ENCODE measurements at places on chromosomes 7 and 10. TPM values are rescaled to one million over a fixed set of nuclear protein-coding genes. Genes with fewer than 3 reads are reported as not detected.
A peak's percentile ranks its signal among the peaks of the same experiment; 100 is the strongest.

The CCL24 gene
- total RNA-seq = not detected

- H3K27me3 ChIP-seq = no peaks in the 10 kb centered on the region
- no peak overlapping the region for H3K27ac ChIP-seq
- DNase-seq = no peak
- no peak overlapping the region for H3K4me3 ChIP-seq
- peaks cover 48% of the 10 kb centered on the region for H3K4me1 ChIP-seq
- peaks cover 41% of the 10 kb centered on the region for H3K36me3 ChIP-seq
Observed at GRCh38 chr10:926075-926698, 5.3 kb downstream of the LARP4B start.

The GATA3 gene
- total RNA-seq = 79.7 TPM

The PON1 gene
- total RNA-seq = not detected

The SYT15B gene
- total RNA-seq = 0.12 TPM

GRCh38 chr7:123191132-123191531 lies 8.6 kb downstream of the SLC13A1 start:
- H3K27ac ChIP-seq = peak overlapping the region; percentile 35
- H3K4me3 ChIP-seq = no peak overlapping the region
- peaks cover 4% of the 10 kb centered on the region for H3K4me1 ChIP-seq
- H3K36me3 ChIP-seq = no peaks in the 10 kb centered on the region

DNA sequence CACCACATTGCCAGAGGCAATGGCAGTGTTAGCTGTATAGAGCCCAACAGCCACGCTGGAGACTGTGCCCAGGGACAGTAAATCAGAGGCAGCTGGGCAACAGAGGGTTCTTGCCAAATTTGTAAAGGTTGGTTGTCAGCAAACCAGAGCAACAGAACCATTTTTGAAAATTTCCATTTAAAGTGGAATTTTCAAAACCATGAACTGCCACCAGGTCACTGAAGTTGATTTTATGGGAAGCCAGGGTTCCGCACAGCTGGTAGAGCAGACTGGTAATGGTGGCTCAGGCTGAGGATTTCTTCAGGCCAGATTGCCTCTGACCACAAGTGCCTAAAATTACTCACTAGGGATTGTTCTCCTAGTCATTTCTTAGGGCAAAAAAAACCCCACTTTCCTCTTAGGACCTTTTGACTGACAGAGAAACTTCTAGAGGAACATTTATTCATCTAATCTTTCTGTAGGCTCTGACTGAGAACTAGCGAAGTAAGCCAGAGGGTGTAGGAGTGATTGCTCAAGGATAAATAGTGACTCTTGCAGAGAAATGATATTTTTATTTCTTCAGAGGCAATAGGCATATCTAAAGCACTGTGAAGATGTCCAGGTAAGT lies 342.4 kb downstream of the BBS9 start:
- DNase-seq = no peak
- no peaks in the 10 kb centered on the region for H3K36me3 ChIP-seq
- H3K4me1 ChIP-seq = no peaks in the 10 kb centered on the region
- no peak overlapping the region for H3K27ac ChIP-seq

DNA sequence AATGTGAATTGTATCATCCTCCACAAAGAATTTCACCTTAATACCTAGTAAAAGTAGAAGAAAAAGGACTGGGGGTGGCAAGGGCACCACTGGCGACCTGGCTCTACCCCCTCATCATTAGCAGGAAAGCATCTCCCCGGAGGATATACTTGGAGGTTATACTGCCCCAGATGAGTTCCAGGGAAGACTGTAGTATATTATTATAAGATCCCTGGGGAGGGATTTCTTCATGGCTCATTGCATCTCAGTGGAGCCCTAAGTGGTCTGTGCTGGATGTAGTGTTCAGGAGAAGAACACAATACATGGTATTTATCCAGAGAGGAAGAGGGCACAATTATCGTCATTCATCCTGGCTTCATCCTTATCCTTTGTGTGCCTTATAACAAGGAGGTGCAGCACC lies 14.2 kb upstream of the DYNC1I1 start:
- no peak overlapping the region for H3K27ac ChIP-seq
- H3K27me3 ChIP-seq = no peaks in the 10 kb centered on the region
- H3K4me1 ChIP-seq = no peaks in the 10 kb centered on the region
- H3K4me3 ChIP-seq = no peak overlapping the region

- no peaks in the 10 kb centered on the region for H3K4me1 ChIP-seq
- no peaks in the 10 kb centered on the region for H3K36me3 ChIP-seq
- DNase-seq = no peak
- no peak overlapping the region for H3K4me3 ChIP-seq
- H3K27me3 ChIP-seq = no peaks in the 10 kb centered on the region
Observed at GRCh38 chr7:90666186-90666585, 70.1 kb downstream of the CDK14 start.

- peaks cover 75% of the 10 kb centered on the region for H3K27me3 ChIP-seq
- no peak for DNase-seq
- no peak overlapping the region for H3K27ac ChIP-seq
- H3K4me1 ChIP-seq = no peaks in the 10 kb centered on the region
- H3K4me3 ChIP-seq = no peak overlapping the region
Observed at GRCh38 chr10:90862908-90863514, 5.2 kb upstream of the HTR7 start.

DNA sequence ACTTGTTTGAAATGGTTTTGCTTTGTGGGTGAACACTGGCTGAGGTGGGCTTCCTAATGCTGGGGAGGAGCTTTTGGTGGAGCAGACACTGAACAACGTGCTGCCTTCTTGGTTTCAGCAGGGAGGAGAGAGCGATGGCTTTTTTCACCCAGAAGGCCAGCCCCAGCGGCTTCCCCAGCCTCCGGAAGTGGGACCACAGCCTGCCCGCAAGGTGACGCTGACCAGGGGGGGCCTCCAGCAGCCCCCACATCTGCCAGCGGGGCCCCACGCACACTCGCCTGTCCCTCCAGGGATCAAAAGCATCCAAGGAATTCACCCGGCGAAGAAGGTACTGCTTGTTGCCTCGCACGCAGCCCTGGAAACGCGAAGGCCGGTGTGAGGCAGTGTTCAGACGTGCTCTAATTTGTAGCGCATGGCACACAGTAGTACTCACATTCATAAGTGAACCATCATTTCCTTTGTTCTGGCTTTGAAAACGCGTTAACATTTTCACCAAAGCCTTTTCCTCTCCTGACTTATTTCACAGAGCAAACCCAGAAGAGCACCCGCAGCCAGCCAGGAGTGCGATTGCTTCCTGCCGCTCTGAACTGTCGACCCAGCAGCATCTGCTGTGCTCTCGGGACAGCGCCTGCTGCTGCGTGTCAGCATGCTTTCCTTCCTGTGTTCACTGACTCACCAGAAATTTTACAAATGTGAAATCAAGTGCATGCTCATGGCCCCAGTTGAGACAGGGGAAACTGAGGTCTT lies 48.4 kb downstream of the SHH start:
- H3K27ac ChIP-seq = peak overlapping the region; percentile 99
- H3K4me3 ChIP-seq = peak overlapping the region; percentile 83
- DNase-seq = peak; percentile 91
- H3K4me1 ChIP-seq = peaks cover 67% of the 10 kb centered on the region
- H3K36me3 ChIP-seq = peaks cover 56% of the 10 kb centered on the region
- H3K27me3 ChIP-seq = no peaks in the 10 kb centered on the region

GRCh38 chr7:7330997-7331396 lies 148.7 kb downstream of the C1GALT1 start:
- H3K4me1 ChIP-seq = no peaks in the 10 kb centered on the region
- H3K27ac ChIP-seq = no peak overlapping the region
- DNase-seq = no peak

- DNase-seq = no peak
- H3K4me3 ChIP-seq = no peak overlapping the region
- H3K27me3 ChIP-seq = no peaks in the 10 kb centered on the region
- H3K36me3 ChIP-seq = no peaks in the 10 kb centered on the region
- peaks cover 2% of the 10 kb centered on the region for H3K4me1 ChIP-seq
Observed at GRCh38 chr10:106625751-106626150, 538.8 kb downstream of the SORCS1 start.

DNA sequence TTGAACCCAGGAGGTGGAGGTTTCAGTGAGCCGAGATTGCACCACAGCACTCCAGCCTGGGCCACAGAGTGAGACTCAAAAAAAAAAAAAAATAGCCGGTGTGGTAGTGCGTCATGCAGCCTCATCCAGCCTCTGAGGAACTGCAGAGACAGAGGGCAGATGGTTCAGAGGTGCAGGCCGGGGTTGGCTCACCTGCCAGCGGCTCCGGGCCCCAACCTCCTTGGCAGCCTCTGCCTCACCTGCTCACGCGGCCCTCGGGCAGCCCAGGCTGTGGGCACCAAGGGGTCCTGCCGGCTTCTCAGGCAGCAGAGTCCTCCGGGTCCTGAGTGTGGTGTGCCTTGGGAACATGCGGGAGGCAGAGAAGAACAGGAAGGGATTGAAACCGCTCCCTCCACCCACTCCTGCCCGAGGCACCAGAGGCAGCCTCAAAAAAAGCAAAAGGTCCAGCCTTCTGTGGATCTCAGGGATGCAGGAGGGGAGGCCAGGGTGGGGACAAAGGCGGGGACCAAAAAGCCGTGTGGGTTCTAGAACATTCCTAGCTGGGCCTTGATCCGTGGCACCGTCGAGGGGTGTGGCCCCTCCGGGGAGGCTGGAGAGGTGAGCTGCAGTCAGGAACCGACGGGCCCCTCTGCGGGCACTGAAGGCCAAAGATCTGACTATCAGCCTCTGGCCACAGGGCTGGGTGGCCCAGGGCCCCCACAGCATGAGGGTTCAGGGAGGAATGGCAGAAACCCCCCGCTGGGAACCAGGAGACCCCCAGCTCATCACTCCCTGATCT lies 55.4 kb upstream of the DNAJB6 start:
- no peak for DNase-seq
- H3K27me3 ChIP-seq = peaks cover 2% of the 10 kb centered on the region
- peaks cover 11% of the 10 kb centered on the region for H3K4me1 ChIP-seq
- no peak overlapping the region for H3K27ac ChIP-seq

GRCh38 chr10:71912431-71912830 lies 51.8 kb upstream of the CHST3 start:
- no peak overlapping the region for H3K27ac ChIP-seq
- H3K27me3 ChIP-seq = no peaks in the 10 kb centered on the region
- no peaks in the 10 kb centered on the region for H3K4me1 ChIP-seq
- no peak overlapping the region for H3K4me3 ChIP-seq
- no peak for DNase-seq

GRCh38 chr7:25716421-25716820 lies 435.6 kb upstream of the NFE2L3 start:
- peaks cover 6% of the 10 kb centered on the region for H3K27me3 ChIP-seq
- no peak overlapping the region for H3K4me3 ChIP-seq
- no peak for DNase-seq
- H3K4me1 ChIP-seq = no peaks in the 10 kb centered on the region

The WNT8B gene
- 0.43 TPM for total RNA-seq

DNA sequence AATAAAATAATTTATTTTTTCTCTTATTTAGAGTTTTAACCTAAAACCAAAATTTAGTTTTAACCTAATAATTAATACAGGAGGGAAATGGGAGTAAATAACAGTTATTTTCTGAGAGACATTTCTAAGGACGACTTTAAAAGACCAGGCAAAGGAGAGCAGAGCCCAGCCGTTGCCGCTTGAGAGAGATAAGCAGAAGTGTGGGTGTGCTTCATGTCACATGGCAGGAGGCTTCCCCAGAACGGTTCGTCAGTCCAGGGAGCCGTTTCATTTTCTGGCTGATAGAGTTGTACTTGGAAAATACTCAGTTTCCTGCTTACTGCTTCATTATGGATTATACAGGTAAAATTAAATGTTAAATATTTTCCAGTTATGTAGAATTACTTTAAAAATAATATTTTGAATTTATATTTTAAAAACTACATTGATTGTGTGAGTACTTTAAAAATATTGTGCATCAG lies 61.4 kb downstream of the ST7 start:
- H3K27me3 ChIP-seq = peaks cover 39% of the 10 kb centered on the region
- no peak overlapping the region for H3K27ac ChIP-seq
- no peak overlapping the region for H3K4me3 ChIP-seq
- H3K4me1 ChIP-seq = peaks cover 31% of the 10 kb centered on the region
- H3K36me3 ChIP-seq = no peaks in the 10 kb centered on the region
- no peak for DNase-seq

- peaks cover 14% of the 10 kb centered on the region for H3K27me3 ChIP-seq
- no peak for DNase-seq
- H3K36me3 ChIP-seq = no peaks in the 10 kb centered on the region
- H3K4me3 ChIP-seq = no peak overlapping the region
- no peaks in the 10 kb centered on the region for H3K4me1 ChIP-seq
Observed at GRCh38 chr7:132078891-132079735, 497.2 kb downstream of the PLXNA4 start.

GRCh38 chr10:119365773-119366599 lies 158.6 kb downstream of the GRK5 start:
- no peak overlapping the region for H3K27ac ChIP-seq
- no peaks in the 10 kb centered on the region for H3K27me3 ChIP-seq
- H3K4me3 ChIP-seq = no peak overlapping the region
- DNase-seq = no peak
- H3K4me1 ChIP-seq = peaks cover 17% of the 10 kb centered on the region
- peaks cover 15% of the 10 kb centered on the region for H3K36me3 ChIP-seq

GRCh38 chr10:48610585-48611093 lies 5.8 kb upstream of the ARHGAP22 start:
- no peak overlapping the region for H3K4me3 ChIP-seq
- H3K27me3 ChIP-seq = peaks cover 24% of the 10 kb centered on the region
- no peaks in the 10 kb centered on the region for H3K4me1 ChIP-seq
- H3K27ac ChIP-seq = no peak overlapping the region
- DNase-seq = no peak

DNA sequence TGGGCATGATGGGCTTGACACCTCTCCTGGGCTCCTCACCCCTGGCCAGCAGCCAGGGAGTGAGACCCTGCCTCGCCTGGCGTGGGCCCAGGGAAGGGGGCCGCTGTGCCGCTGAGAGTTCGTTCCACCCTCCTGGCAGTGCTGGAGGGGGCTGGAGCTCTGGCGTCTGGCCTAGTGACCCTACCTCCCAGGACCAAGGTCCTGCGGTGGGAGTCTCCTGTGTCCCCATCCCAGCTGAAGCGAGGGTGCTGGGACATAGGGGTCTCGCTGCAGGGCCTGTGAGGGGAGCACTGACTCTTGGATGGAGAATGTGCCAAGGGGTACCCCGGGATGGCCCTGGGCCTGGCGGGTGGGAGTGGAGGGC lies 1.2 kb downstream of the GTF2IRD1 start:
- peaks cover 11% of the 10 kb centered on the region for H3K27me3 ChIP-seq
- peaks cover 13% of the 10 kb centered on the region for H3K4me1 ChIP-seq
- no peaks in the 10 kb centered on the region for H3K36me3 ChIP-seq
- H3K4me3 ChIP-seq = peak overlapping the region; percentile 15
- DNase-seq = no peak

DNA sequence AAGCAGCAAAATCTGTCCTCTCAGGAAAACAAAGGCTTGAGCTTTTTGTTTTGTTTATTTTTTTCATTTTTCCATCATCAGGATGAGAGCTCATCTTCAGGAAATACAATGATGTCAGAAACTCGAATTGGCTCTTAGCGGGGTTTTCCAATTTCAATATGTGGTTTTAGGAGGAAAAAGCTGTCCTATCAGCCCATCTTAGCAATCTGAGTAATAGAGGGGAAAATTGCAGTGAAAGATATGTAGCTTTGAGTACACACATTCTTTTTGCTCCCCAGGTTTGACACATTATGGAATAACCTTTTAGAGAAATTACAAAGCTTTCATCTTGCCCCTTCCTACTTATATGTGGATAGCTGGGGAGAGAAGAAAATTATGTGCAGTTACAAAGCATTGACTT lies 113.6 kb upstream of the MYO3A start:
- peak overlapping the region; percentile 26 for H3K4me3 ChIP-seq
- peaks cover 5% of the 10 kb centered on the region for H3K4me1 ChIP-seq
- H3K27me3 ChIP-seq = no peaks in the 10 kb centered on the region
- no peak overlapping the region for H3K27ac ChIP-seq
- DNase-seq = peak; percentile 8

- H3K4me1 ChIP-seq = no peaks in the 10 kb centered on the region
- H3K36me3 ChIP-seq = no peaks in the 10 kb centered on the region
- no peaks in the 10 kb centered on the region for H3K27me3 ChIP-seq
- no peak overlapping the region for H3K27ac ChIP-seq
Observed at GRCh38 chr10:52642208-52642607, 130.4 kb downstream of the MBL2 start.
